ENCODE measurements at places on chromosomes 4 and X.

DNA sequence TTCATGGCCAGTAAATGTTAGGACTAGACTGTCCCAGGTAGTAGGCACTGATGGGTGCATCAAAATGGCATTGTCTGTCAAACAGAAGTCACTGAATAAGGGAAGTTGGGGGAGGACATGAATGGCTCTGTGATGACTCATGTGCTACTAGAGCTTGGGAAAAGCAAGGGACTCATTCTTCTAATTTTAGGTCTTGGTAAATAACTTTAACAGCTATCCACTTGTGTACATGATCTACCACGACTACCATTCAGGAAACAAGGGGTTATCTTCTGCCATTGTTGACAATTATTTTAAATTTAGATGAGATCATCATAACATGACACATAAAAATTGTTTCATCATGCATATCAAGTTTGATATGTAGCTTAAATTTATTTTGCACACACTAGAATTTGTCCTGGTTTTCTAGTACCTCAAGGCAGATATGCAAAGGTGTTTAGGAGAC is 6.3 kb downstream of the AREG start:
- DNase-seq = no peak

GRCh38 chr4:53713296-53713695 is 122.0 kb upstream of the LNX1 start:
- no peak for DNase-seq

- no peak for DNase-seq
These were observed 76.4 kb downstream of the JAKMIP1 start for GRCh38 chr4:6123976-6124375.

DNA sequence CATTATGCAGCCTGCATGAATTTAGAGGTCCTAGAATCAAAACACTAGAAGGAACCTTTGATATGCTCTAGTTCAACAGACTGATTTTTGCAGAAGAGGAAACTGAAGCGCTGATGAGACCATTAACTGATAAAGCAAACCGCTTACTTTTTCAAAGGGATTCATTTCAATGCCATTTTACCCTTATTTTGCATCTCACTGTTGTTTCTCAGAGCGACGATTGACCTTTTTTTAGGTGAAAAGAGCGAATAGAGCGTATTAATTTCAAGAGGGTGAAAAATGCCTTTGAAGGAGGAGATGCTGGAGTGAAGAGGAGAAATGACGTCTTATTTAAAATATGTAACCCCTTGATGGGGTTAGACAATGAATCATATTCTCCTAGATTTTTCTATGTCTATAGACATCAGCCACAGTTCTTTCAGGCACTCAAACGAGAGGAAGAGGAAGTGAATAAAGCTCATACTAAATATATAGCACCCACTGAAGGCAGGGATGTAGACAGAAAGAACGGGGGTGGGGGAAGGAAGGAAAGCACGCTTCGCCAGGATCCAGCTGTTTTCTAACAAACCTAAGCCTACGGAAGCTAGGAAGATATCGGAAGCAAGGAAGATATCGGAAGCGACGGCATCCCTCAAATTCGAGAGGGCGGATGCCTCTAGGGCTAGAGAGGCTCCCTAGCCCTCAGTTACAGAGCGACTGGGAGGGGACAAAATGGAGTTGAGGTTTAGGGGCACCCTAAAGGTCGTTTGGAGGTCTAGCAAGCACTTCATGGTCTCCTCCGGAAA is 848 bp downstream of the ACSL4 start:
- DNase-seq = no peak

GRCh38 chrX:118751950-118752783 is 24.8 kb downstream of the IL13RA1 start:
- no peak for DNase-seq

GRCh38 chrX:153924149-153924861 is 1.8 kb downstream of the ARHGAP4 start:
- peak; percentile 47 for DNase-seq

- no peak for DNase-seq
These were observed 103.8 kb downstream of the TBC1D19 start for GRCh38 chr4:26687728-26688127.

DNA sequence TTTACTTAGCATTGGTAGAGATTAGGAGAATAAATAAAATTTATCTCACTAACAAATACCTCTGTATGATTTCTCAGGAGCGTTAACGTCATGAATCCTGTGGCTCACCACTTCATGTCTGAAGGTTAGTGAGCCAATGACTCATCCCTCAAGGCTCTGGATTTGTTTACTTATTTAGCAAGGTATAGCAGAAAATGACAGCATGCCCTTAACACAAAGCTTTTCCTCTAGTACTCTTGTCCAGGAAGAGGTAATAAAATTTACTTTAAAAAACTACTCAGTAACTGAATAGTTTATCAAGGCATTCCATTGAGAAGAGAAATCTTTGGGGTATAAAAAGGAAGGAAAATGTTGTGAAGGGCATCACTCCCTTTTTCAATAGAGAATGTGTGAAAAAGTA is 823.8 kb downstream of the CCSER1 start:
- no peak for DNase-seq

DNA sequence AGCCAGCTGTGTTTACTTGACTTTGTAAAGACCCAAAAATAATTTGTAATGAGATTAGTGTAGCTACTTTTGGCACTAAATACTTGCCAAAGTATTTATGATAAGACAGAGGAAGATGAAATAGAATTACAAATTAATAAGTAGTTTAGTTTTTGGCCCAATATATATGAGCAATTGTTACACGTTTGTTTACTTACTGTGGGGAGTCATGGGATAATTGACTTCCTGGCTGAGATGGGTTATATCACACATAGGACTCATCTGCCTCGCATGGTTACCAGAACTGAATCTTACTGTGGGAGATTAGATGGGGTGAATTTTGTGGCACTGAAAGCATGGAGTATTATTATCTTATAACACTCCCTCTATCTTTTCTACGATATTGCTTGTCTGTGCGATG is 66.6 kb downstream of the INTS12 start:
- DNase-seq = no peak

- DNase-seq = no peak
These were observed 764.7 kb upstream of the FRG1 start for GRCh38 chr4:189176002-189176401.

GRCh38 chrX:134484039-134484438 is 24.1 kb downstream of the HPRT1 start:
- DNase-seq = no peak

- no peak for DNase-seq
These were observed 53.8 kb downstream of the SYNPO2 start for GRCh38 chr4:118942465-118942864.

- peak; percentile 13 for DNase-seq
These were observed 46.2 kb downstream of the NEK1 start for GRCh38 chr4:169566021-169566818.

GRCh38 chr4:125522992-125523391 is 208.2 kb downstream of the FAT4 start:
- DNase-seq = no peak

GRCh38 chr4:185755451-185755850 is 56.5 kb downstream of the SORBS2 start:
- DNase-seq = no peak

DNA sequence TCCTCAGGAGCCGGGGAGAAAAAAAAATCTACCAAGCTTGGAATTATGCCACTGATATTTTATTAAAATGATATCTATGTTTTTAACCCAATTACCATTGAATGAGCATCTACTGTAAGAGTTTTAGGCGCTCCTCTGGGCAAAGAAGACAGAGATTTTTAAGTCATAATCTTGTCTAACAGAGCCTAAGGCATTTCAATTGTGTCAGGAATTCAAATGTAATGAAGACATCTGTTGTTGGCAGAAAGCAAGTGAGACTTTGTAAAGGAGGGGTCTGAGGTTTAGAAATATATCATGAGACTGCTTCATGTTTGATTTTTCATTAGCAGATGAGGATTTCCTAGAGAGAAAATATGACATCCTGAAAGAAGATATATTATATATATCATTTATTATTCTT is 1158.1 kb downstream of the FSTL5 start:
- no peak for DNase-seq

- no peak for DNase-seq
These were observed 29.9 kb downstream of the C4orf51 start for GRCh38 chr4:145709843-145710242.

GRCh38 chrX:132786217-132786616 is 172.2 kb downstream of the HS6ST2 start:
- DNase-seq = no peak

DNA sequence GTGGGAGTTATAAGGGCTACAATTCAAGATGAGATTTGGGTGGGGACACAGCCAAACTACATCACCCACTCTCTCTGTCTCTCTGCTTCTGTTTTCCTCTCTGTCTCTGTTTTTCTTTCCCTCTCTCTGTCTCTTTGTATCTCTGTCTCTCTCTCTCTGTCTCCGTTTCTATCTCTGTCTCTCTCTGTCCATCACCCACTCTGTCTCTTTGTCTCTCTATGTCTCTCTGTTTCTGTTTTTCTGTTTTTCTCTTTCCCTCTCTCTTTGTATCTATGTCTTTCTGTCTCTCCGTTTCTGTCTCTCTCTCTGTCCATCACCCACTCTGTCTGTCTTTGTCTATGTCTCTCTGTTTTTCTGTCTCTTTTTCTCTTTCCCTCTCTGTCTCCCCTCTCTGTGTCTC is 25.3 kb downstream of the IL3RA start:
- no peak for DNase-seq

DNA sequence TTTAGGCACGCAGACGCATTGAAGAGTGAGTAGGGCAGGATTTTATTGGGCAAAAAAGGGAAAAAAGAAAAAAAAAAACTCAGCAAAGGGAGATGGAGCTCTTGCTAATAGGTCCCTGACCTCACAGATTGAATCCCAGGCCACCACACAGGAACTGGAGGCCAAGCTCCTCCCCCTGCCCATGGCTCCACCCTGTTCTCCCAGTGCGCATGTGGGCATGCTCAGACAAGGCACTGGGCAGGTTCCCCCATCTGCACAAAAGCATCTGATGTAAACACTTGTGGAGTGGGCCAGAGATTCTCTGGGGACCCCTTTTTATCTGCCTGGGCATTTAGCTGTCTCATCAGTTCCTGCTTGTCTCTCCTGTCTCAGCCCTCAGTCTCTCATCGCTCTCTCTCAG is 9.5 kb downstream of the FRMD7 start:
- no peak for DNase-seq

DNA sequence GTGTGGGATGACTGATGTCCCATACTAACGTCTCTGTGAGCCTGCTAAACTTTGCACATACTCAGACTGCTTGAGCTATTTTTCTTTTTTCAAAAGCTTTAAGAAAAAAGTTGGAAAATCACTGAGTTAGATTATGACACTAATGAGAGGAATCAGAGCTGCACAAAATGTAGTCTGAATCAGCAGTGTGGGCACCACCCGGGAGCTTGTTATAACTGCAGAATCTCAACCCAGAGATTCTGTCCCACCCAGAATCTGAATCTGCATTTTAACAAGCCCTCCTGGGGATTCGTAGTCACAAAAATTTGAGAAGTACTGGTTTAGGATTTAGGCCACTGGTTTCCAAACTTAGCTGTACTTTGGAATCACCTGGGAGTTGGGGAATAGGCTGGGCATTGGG is 102.1 kb upstream of the MID1IP1 start:
- no peak for DNase-seq

DNA sequence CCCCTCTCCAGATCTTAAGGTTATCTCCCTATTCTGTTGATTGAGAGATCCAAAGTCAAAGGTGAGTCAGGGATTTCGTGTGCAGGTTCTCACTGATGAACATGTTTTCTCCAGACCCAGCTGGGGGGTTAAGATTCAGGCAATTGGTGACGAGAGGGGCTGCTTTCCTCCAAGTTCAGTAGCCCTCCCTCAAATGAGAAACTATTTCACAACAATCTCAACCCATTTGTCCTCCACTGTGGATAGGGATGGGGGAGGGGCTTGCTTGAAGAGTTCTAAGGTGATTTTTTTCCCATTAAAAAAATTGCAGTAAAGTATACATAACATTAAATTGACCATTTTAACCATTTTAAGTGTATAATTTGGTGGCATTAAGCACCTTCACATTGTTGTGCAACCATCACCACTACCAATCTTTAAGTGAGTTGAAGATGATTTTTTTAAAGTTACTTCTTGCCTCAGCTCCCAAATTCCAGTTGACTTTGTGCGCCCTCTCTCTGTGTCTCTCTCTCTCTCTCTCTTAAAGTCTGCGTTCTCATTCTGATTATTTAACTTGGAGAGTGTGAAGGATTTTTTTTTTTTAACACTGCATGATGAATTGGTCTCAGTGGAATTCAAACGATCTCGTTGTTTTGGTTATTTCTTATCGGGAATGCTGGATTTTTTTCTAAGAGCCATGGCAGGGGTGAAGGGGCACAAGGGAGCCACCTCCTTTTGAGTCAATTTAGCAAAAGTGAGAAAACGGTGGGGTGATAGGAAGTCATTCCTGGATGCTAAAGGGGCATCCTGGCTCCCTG is 175.9 kb downstream of the SHROOM3 start:
- no peak for DNase-seq

DNA sequence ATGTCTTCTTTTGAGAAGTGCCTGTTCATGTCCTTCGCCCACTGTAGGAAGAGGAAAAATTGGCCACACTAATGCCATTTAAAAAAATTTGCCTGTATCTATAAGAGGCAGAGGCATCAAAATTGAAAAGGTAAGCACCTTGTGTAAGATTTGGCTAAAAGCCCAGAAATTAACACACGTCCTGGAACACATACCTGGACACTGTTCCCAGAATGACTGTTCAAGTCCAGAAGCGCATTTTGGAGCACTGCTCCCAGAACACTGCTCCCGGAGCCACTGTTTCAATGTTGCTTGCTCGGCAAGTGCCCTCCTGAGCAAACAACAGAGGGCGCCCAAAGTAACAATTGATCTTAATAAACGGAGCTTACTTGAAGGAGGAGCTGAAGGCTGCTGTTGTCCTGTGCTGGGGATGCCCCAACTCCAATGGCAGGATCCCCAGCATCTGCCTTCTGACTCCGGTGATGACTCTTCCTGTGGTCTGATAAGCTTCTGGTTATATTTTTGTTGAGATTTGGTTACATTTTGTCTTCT is 1958.6 kb downstream of the C4orf33 start:
- DNase-seq = no peak

- no peak for DNase-seq
These were observed at the start of gene ESX1 for GRCh38 chrX:104254442-104255115. Gene ESX1 (minus strand): TSS chrX:104254933. CDS start chrX:104254849, 84 bp downstream.

- DNase-seq = no peak
These were observed 626 bp upstream of the FRAS1 start for GRCh38 chr4:78056265-78057129.

DNA sequence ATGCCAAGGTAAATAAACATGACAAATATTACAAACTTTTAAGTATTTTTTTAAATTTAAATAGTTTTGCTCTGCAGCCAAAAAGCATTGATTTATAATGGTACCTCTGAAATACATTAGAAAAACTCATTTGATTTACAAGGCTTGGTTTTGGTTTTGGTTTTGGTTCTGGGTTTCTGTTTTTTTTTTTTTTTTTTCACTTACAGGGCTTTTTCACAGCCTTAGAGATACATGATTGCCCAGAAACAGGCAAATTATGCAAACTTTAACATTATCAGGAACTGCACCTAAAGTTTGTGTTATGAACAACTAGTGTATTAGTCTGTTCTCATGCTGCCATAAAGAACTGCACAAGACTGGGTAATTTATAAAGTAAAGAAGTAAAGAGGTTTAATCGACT is 196.4 kb upstream of the DDX53 start:
- no peak for DNase-seq

DNA sequence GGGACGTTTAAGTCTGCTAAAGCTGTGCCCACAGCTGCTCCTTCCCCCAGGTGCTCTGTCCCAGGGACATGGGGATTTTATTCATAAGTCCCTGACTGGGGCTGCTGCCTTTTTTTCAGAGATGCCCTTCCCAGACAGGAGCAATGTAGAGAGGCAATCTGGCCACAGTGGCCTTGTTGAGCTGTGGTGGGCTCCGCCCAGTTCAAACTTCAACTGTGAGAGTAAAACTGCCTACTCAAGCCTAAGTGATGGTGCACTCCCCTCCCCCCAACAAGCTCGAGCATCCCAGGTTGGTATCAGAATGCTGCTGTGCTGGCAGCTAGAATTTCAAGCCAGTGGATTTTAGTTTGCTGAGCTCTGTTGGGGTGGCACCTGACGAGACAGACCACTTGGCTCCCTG is 1371.4 kb downstream of the ADGRL3 start:
- no peak for DNase-seq

All from T-cell (primary cell).